ENCODE measurements at places on chromosomes 16 and 17.
A peak's percentile ranks its signal among the peaks of the same experiment; 100 is the strongest.

- no peak for DNase-seq
Observed at GRCh38 chr16:85126394-85126704, 14.1 kb upstream of the CIBAR2 start.

- no peak for DNase-seq
Observed at GRCh38 chr16:86232496-86232895, 277.8 kb upstream of the FOXF1 start.

GRCh38 chr17:59812139-59812538, 80.6 kb downstream of the TUBD1 start:
- DNase-seq: no peak

DNA sequence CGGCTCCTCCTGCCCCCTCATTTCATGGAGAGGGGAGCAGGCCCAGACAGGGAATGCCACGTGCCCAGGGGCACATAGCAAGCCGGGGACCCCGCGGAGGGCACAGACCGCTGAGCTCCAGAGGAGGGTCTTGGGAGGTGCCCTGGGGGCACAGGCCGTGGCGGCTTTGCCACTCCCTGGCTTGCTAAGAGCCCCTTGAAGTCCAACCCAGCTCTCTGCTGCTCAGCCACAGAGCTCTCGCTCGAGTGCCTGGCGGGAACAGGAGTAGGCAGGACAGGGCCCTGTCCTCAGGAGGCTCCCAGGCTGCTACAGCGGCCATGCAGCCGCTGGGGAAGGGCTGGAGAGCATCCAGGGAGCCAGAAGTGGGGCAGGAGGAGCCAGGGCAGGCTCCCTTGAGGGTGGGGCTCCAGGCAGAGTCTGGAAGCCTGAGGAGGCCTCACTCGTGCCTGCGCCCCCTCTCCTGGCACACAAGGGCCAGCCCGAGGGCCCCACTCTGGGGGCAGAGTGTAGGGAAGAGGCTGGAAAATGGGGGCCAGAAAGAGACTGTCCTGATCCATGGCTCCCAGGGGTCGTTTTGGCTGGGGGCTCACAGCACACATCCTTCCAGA, 4.4 kb upstream of the RAB26 start:
- no peak for DNase-seq

- no peak for DNase-seq
Observed at GRCh38 chr17:9071016-9071415, 49.7 kb downstream of the NTN1 start.

GRCh38 chr16:31355431-31356100, 590 bp downstream of the ITGAX start:
- DNase-seq: no peak

- no peak for DNase-seq
Observed at GRCh38 chr16:3578610-3579551, 1.7 kb upstream of the NLRC3 start.

DNA sequence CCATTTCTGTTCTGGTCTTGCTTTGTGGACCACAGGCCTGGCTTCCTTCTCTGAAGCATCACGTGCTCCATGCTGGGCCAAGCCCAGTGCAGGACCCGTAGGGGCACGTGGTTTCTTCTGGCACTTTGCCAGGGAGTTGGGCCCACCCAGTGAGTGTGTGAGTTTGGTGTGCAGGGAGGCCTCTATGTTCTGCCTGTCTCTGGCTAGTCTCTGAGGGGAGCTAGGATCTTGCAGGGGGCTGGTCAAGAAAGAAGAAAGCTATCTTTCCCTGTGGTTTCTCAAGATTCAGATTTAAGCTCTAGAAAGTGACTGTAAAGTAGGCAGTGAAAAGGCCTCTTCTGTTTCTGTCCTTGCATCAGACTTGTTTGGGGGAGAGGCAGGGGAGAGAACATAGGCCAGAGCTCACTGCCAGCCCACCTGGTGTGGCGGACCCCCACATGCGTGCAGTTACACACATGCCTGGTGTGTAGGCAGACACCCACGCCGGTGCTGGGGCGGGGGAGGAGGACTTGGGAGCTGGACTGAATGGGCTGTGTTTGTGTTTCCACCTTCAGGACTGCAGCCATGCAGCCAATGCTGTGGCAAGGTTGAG, 11.8 kb downstream of the LASP1 start:
- DNase-seq: no peak

DNA sequence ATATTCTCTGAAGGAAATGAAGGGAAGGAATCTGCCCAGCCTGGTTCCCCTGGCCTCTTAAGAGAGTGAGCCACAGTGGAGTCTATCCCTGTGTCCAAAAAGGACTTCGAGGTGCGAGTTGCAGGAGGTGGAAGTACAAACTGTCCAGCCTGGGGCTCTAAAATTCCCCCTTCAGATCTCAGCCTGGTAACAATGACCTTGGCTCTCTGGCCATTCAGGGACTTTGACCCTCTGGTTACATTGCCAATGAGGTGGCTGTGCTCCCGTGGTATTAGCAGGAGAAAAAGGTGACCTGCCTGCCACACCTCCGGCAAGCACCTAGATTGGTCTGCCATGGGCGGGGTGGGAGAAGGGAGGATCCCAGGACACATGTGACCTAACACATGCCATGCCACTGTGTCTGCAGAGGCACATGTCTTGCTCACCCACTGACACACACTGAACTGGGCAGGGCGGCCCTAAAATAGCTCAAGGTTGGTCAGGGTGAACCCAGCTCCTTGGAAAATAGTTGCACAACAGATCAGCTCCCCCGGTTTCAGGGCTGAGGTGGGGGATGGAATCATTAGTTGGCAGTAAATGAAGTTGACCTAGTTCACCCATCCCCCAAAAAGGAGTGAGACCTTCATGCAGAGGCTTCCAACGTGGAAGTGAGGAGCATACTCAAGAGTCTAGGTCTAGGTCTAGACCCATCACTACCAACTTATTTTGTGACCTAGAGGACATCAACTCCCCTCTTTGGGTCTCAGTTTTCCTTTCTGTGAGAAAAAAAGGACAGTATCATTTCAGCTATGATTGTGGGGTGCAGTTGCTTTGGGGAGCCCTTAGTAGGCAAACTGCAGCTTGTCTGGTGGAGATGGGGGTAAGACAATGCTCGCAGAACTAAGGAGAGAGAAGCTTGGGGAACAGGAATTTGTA, 2.2 kb downstream of the NR1D1 start:
- DNase-seq: no peak

- DNase-seq: no peak
Observed at GRCh38 chr16:87243478-87243877, 73.7 kb downstream of the C16orf95 start.

GRCh38 chr17:50482110-50482509, 3.5 kb downstream of the RSAD1 start:
- no peak for DNase-seq

DNA sequence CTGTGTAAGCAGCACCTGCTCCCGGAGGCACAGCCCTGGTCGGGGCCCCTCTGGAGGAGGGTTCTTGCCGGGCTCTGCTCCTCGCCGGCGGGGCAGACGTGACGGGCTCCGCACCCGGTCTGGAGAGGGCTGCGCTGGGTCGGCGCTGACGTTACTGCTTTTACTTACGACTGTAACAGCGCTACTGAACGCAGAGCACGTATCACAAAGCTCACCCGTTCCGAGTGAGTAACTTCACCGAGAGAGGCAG, 1.3 kb upstream of the RAB40C start:
- peak; percentile 49 for DNase-seq

DNA sequence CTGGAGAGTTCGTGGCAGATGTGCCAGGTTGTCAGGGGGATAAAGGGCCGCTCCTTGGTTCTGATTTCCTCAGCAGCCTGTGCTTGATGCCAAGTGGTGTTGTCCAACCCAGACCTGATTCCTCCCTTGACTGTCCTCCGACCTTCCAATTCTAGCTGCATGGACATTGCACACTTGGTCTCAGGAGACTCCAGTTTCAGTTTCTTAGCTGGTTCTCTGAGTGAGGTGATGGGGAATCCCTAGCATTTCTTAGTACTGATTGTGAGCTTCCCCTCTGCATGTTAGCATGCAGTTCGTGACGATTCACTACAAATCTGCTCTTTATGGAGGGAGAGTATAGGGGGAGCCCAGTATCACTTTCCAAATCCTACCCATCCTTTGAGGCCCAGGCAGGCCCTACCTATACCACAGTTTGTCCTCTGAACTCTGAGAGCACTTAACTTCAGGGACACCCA, 12.4 kb upstream of the CCR7 start:
- no peak for DNase-seq

- no peak for DNase-seq
Observed at GRCh38 chr16:49598383-49599170, 225.0 kb downstream of the C16orf78 start.

DNA sequence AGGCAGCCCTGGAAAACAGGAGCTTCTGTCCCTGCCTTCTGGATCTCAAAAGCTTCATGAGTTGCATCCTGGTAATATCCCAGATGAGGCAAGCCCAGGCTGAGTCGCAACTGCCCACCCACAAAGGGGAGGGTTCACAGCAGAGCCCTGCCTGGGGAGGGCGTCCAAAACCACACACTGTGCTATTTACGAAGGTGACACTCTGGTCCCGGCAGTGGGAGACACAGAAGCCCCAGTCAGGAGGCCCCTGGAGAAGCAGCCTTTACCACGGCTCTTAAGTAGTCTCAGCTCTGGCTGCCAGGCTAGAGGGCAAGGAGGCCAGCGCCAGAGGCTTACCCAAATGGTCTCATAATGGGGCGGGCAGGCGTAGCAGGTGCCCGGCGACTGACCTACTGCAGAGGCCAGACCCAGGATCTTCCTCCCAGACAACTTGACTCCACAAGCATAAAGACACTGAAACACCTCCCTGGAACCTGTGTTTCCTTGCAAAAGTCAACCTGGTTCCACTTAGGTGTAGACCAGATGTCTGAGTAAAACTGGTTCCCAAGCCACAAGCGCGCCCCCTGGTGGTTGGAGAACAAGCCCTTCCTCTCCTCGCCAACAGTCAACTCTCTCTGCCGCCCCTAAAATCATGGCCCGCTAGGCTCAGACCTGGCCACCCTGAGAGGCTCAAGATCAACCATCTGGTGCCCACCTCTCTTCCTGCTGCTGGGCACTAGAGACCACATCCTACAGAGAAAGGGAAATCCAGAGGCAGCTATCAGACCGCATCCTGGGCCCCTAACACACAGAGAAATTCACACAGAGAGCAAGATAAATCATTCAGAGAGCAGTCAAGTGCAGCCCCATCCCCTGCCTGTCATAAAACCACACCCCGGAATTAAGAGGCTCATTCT, 5.2 kb downstream of the AXIN2 start:
- DNase-seq: peak; percentile 93

DNA sequence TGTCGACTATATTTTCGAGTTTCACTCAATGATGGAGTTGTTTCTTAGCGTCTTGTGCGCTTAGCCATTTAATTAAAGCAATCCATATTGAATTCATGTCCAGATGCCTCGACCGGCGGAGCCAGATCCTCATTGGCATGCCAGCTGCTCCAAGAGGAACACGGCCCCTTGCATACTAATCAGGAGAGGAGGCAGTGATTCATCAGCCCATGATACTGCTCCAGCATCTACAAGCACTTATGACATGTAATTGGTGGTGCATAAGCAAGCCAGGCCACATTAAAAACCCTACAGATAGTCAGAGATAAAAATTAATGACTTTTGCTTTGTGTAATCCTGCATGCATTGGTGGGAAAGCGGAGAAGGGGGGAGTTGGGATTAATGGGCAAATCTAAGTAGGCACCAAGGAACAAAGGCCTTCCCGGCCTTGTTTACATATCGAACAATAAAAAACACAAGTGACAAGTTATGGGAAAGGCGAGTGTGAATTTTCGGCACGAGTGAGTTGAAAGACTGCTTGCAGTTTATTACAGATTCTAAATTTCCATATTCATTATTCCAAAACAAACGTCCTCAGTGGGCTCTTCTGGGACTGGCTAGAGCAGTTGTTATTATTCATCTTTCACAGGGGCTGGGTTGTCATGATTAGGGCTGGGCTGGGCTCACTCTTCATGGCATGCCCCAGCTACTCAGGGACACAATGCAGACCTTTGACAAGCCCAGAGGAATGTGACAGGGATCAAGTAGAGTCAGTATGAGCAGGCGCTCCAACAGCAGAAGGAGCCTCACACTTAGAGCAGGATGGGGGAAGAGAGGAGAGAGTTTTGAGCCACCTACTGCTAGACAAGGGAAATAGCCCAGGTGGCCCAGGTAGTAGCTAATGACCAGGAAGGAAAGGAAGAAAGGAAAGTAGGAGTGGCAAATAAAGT, 281.7 kb upstream of the ZFHX3 start:
- no peak for DNase-seq

GRCh38 chr17:11644265-11645212, 46.3 kb downstream of the DNAH9 start:
- no peak for DNase-seq

GRCh38 chr17:50304781-50305404, 30.6 kb downstream of the TMEM92 start:
- no peak for DNase-seq

GRCh38 chr17:57541472-57542394, 203.4 kb downstream of the CCDC182 start:
- no peak for DNase-seq

- DNase-seq: no peak
Observed at GRCh38 chr16:22335668-22336246, 38.5 kb downstream of the POLR3E start.

GRCh38 chr17:80005360-80006338, 30.0 kb downstream of the TBC1D16 start:
- peak; percentile 43 for DNase-seq

DNA sequence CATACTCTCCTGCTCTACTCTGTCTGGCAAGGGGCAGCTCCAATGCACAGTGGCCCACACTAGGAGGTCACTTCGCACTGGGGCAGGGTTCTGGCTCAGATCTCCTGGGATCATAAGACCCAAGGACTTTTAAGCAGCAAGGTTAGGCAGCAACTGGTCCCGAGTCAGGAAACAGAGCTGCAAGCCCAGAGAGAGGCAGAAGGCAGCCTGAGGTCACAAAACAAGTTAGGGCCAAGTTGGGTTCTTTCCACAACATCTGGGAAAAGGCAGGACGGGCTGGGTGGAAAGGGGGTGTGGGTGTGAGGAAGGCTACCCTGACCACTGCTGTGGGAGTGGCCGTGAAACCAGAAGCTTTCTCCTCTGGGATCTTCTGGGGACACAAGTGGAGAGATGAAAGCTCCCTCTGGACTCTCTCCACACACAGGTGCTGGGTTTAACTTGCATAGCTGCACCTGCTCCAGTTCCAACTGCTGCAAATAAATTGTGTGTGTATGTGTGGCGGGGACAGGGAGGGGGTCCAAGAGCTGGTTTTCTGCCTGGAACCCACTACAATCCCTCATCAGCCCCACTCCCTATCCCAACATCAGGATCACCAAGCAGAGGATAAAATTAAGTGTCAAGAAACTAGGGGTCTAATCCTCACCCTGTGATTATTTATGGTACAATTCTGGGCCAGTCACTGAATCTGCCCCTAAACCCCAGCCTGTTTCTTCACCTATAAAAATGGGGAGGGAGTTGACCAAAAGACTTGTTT, 8.0 kb upstream of the TSPOAP1 start:
- no peak for DNase-seq

- DNase-seq: no peak
Observed at GRCh38 chr17:70829876-70830275, 660.5 kb downstream of the KCNJ2 start.

DNA sequence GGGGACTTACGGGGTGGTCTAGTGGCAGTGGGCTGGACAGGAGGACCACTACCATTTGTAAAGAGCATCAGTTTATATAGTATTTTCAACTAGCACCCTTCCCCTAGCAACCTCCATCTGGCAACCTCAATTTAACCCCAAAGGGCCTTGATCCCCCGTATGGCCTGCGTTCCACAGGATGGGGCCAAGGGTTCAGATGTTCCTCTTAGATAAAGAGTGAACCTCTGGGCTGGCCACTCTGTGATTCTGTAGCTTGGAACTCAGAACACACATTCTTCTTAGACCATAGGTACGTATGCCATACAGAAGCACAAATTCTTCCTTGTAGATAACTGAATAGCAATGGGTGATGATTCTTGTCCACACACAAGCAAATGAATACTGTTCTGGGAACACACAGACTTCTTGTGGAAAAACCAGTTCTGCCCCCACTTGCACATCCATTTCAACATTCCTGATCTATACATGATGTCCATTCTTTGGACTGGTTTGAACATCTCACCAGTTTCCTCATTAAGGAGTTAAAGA, 1.9 kb upstream of the GGA2 start:
- DNase-seq: no peak

Data from T-helper 17 cell (primary cell).